ENCODE measurements at places on chromosomes 7 and 10. TPM values are rescaled to one million over a fixed set of nuclear protein-coding genes. Genes with fewer than 3 reads are reported as not detected.

GRCh38 chr10:29895456-29895855, 163.9 kb downstream of the JCAD start:
- no peak for DNase-seq

DNA sequence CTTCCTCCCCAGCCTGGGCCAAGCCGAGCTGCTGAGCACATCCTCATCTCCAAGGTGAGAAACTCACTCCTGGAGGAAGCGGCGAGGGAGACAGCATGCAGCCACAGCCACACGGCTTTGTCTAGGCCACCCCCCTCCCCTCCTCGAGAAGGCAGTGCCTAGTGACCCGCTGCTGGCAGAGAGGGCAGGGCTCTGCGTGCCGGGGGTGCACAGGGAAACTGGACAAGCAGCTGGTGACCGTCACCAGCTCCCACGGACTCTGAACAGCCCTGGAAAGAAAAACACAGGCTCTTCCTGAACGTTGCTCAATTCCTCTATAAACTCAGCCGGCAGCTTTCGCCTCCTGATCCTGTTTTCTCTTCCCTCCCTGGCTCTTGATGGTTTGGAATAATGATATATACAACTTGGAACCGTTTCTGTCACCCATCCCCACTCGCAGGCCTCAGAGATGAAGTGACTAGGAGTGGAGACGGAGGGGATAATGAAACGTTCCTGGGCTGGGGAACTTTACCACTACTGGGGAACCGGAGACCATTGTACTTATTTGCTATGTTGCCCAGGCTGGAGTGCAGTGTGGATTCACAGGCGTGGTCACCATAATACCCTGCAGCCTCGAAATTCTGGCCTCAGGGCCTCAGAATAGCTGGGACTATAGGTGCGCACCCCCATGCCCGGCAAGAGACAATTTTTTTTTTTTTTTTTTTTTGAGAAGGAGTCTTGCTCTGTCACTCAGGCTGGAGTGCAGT, 19.3 kb downstream of the PAPOLB start:
- no peak for DNase-seq

DNA sequence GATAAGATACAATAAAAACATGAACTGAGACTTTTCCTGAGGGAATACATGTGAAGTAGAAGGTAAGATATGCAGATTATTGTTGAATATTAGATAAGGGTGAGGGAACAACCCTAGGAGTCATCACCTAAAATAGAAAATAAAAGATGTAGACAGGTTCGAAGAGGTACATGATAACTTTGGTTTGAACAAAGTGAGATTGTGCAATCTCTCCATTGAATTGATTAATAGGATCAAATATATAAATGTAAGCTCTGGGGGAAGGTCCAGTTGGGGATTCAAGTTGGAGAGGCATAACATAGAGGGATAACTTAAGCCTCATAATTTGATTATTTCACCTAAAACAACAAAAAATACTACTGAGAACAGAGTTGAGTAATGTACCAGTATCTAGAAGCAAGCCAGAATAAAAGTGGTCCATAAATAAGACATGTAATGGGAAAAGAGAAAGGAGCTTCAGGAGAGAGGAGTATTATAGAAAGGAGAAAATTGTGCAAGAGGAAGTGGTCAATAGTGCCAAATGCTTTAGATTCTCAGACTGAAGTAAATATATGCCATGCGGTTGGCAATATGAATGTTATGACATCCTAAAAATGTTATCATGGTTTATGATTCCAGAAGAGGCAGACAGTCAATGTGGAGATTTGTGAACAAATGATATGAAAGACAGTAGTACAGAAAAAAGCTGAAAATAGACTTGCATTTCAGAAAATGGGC, 282.3 kb upstream of the CHRM2 start:
- DNase-seq: no peak

GRCh38 chr7:148699024-148699781, 500 bp downstream of the CUL1 start:
- DNase-seq: no peak

GRCh38 chr7:55214707-55215106, 150.4 kb upstream of the LANCL2 start:
- DNase-seq: no peak

- DNase-seq: no peak
These were observed 106.6 kb downstream of the DKK1 start for GRCh38 chr10:52420656-52421055.

Gene ETV1
- 5.1 TPM for total RNA-seq

DNA sequence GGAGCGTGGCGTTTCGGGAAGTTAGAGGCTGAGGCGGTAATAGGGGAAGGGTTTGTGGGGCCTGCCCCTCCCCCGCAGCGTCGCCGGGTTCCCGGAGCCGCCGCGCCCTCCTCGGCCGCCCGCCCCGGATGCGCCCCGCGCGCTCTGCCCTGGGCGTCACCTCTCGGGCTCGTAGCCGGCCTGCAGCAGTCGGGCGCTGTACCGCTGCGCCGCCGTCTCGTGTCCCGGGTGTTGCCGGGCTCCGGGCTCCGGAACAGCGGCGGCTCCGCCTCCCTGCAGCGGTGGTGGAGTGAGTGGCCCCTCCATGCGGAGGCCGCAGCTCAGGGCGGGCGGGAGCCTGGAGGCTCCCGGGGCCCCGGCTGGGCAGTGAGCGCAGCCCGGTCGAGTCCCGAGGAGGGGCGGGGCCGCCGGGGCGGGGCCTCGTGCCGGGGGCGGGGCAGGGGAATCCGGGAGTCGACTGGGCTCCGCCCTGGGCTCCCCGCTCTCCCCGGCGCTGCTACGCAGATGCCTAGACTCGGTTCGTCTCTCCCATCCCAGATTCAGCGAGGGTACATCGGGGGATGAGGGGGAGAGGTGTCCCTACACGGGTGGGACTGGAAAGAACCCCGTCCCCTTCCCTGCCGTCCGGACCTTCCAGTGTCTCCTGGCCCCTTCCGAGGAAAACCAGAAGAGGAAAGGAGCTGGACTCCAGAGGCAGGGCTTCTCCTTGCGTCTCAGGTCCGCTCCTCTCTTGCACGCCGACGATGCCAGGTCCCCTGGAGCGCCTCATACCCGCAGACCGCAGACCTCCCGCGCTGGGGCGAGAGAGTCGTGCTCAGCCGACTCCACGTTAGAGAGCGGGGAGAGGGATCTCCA, at the start of gene IMPDH1:
Gene IMPDH1, minus strand, starts transcription at position 387 of the 855 bp plus-strand sequence. Its CDS starts 81 bp downstream, at position 306.
- peak; percentile 16 for DNase-seq

DNA sequence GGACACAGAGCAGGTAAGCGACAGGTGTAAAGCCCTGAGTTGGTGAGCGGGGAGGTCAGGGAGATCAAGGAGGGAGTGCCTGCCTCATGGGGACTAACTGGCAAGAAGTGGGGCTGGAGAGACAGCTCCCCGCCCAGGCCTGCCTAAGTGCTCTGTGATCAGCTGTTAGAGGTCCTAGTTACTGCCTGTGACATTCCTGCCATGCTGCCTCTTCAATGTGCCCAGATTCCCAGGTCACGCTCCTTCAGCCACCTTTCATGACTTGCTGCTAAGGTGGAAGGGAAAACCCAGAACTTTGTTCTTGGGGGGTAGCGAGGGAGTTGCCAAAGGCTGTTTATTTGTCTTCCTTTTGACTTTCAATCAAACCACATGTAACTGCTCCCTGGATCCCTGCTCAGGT, 114.3 kb upstream of the ZNF438 start:
- no peak for DNase-seq

Gene DGKI
- 0.69 TPM for total RNA-seq

GRCh38 chr7:123872908-123873307, 27.9 kb downstream of the HYAL4 start:
- DNase-seq: no peak

GRCh38 chr10:68318331-68319059, 13.4 kb upstream of the HNRNPH3 start:
- no peak for DNase-seq

DNA sequence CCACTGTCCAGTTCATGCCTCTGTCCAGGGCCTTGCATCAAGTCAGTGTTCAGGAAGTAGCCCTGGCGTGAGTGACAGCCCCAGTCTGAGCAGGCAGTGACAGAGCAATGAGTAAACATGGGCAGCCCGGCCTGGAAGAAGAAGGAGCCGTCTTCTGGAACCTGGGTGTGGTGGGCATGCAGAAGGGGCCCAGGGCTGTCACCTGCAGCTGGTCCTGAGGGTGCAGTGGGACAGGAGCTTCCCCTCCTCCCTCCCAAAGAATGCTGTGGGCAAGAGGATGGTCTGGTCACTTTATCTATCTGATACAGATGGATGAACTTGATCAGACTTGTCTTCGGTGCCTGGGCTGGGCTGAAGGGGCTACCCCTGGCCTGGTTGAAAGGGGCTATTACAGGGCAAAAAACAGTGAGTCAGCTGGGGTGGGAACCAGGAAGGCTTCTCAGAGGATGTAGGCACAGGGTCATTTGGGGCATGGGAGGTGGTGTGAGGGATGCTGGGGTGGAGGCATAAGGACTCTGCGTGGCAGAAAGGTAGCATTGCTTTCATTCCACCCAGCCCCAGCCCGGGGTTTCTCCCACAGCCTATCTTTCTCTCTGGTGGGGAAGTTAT, 42.7 kb upstream of the PPIF start:
- no peak for DNase-seq

GRCh38 chr7:19117091-19117869, at the start of gene TWIST1:
Gene TWIST1 (minus strand): TSS chr7:19117636. CDS start chr7:19117321, 315 bp downstream.
- no peak for DNase-seq

- DNase-seq: no peak
These were observed 174.8 kb downstream of the DKK1 start for GRCh38 chr10:52488606-52489485.

DNA sequence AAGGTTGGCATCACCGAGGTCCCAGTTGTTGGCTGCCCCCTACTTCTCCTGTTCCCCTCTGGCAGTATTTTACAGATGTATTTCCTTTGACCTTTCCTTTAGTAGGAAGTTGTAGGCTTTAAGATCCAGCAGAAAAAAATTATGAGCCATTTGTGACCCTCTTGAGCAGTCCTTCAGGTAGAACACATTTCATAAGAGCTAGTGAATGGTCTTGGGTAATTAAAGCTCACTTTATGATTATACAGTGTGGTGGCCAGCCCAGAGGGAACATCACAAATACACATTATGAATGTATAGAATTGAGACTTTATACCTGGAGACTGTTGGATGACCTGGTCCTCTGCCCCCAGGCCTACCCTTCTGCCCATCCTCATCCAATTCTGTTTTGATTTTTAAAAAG, 57.0 kb downstream of the KAT6B start:
- no peak for DNase-seq

DNA sequence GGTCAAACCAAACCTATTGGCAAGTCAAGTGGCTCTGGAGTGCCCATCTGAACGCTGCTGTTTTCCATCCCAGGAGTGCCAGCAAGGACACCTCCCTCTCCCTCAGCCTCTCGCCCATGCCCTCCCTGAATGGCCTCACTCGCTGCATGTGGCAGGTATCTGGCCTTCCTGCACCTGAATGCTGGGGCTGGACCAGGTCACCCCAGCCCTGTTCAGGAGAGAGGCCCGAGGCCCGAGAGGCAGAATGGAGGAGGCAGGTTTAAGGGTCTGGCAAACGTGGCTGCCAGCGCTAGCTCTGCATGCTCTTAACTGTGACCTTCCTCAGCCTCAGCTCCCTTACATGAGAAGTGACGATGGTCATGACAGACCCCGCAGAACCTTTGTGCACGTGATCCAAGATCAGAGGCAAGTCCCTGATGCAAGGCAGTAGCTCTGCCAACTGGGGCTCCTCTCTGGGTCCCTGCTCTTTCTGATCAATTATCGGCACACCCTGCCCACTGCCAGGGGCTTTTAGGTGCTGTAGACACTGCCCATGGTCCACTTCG, 295.7 kb upstream of the ZMIZ1 start:
- DNase-seq: no peak

DNA sequence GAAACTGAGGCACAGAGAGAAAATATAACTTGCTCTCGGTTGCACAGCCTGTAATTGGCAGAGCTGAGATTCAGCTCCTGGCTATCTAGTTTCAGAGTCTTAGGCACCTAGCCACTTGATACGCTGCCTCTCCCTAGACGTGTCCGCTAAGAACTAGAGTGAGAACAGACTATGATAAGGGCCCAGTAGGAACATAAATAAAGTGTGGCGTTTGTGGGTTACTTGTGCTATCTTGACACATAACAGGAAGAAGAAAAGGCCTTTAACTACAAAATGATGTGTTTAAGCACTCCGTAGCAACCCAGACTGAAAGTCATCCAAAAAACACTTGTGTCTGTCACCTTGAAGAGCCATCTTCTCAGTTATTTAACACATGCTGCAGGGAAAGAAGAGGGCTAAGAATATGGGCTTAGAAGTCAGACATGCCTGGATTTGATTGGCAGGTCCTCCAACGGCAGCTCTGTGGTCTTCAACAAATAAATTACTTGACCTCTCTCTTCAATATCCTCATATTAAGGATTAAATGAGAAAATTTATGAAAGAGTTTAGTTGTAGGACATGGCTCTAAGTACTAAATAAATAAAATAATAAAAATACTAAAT, 96.2 kb downstream of the SGMS1 start:
- no peak for DNase-seq

Gene PDCD11
- 35.2 TPM for total RNA-seq

Gene PNLIPRP1
- total RNA-seq: not detected

DNA sequence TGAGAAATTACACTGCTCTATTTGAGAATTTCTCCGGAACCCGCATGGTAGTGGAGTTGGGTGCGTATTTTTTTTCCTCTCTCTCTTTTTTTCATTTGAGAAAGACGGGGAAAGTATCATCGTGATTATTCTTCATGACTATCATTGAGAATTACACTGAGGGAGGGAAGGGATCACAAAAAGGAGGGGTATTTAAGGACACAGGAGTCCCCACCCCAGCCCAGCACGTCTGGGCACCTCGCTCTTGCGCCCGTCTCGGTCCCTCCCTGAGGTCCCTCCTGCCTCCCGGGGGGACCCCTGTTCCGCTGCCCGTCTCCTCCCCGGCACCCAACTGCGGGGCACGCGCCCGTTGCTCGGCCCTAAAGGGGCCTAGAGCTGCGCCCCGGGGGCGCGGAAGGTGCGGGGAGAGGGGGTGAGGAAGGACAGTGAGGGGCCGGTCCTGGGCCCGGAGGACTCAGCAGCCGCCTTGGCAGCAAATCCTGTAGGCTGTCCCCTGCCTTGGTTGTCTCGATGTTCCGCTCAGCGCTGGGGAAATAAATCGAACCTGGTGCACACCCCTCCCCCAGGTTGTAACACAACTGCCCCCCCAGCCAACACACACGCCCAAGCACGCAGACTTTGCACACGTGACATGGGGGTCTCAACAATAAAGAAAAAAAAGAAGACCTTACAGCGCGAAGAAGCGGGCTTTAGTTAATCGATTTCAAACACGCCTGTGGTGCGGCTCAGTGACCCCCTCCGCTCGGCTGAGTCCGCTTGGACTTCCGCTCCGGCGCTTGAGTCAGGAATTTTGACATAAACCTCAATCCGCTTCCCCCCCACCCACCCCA, 18.6 kb upstream of the GATA3 start:
- no peak for DNase-seq

DNA sequence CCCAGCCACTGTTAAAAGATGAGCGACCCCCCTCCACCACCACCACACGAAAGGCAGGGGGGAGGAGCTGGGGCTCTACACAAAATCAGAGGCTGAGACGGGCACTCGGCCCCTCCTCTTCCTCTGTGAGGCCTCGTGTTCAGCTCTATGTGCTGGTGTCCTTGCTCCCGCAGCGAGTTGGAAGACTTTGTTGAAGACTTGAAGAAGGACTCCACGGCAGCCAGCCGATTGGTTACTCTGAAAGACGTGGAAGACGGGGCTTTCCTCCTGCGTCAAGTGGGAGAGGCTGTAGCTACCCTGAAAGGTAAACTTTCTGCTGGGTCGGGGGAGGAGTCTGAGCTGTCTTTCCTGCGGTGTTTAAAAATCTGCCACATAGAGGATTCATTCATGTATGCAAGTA, 203.7 kb downstream of the ARHGAP21 start:
- no peak for DNase-seq

Gene WDR86
- 0.07 TPM for total RNA-seq

Gene RET
- 0.07 TPM for total RNA-seq

Gene MKX
- 0.06 TPM for total RNA-seq
